ENCODE measurements at places on chromosomes 5 and 9. TPM values are rescaled to one million over a fixed set of nuclear protein-coding genes. Genes with fewer than 3 reads are reported as not detected.

The IFNB1 gene
- total RNA-seq: not detected

DNA sequence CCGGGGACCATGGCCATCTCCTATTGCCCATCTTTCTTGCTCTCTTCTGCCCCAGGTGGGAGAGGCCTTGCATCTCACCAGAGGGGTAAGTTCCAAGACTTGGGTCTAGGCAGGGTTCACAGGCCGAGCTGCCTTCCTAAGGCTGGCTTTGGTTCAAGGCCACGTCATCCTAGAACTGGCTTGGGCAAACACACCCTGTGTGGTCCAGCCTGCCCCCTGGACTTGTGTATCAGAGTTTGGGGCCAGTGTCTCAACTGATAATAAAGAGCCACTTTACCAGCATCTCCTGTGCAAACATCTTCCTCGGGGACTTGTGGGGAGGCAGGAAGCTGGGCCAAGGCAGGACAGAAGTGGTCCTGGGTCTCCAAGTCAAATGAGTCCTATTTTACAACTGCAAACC is 17.8 kb downstream of the BOD1 start:
- H3K4me3 ChIP-seq: no peak overlapping the region
- peaks cover 1% of the 10 kb centered on the region for H3K27me3 ChIP-seq
- peaks cover 8% of the 10 kb centered on the region for H3K36me3 ChIP-seq
- H3K27ac ChIP-seq: no peak overlapping the region
- DNase-seq: no peak

DNA sequence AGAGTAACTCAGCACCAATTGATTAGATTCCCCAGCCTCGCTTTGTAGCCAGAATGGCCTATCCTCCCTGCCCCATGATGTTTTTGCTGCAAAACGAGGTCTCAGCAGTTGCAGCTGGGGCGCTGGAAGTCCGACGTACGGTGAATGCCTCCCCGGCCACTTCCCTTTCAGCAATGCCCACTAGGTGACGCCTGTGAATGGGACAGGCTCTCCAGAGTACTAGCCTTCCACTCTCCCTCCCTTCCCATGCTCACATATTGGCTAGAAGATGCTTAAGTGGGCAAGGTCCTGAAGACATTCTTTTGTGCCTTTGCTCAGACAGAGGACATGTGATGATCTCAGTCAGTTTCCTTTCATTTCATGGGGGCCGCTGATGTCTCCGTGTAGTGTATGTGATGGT is 50.8 kb downstream of the DMRT2 start:
- DNase-seq: peak; percentile 70
- no peaks in the 10 kb centered on the region for H3K36me3 ChIP-seq

GRCh38 chr5:171705830-171706468 is 79.7 kb upstream of the SMIM23 start:
- no peaks in the 10 kb centered on the region for H3K36me3 ChIP-seq
- no peak overlapping the region for H3K27ac ChIP-seq
- DNase-seq: no peak

GRCh38 chr9:114394523-114395333 is 6.9 kb upstream of the AKNA start:
- no peaks in the 10 kb centered on the region for H3K36me3 ChIP-seq
- no peak overlapping the region for H3K27ac ChIP-seq
- H3K4me1 ChIP-seq: peaks cover 31% of the 10 kb centered on the region
- DNase-seq: no peak
- H3K4me3 ChIP-seq: no peak overlapping the region
- peaks cover 8% of the 10 kb centered on the region for H3K27me3 ChIP-seq

DNA sequence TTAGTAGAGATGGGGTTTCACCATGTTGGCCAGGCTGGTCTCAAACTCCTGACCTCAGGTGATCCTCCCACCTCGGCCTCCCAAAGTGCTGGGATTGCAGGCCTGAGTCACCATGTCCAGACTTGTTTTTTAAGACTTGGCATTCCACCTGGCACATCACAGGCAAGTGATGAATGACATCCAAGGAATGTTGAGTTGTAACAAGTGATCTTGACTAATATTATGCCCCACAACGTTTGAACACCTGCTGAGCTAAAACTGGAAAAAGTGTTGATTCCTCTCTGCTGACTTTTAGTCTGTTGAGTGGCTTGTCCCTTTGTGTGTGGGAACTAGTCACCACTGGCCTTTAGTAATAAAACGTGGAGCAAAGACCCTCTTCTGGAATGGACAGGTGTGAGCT is 54.6 kb downstream of the SUB1 start:
- H3K27me3 ChIP-seq: peaks cover 2% of the 10 kb centered on the region
- peaks cover 4% of the 10 kb centered on the region for H3K4me1 ChIP-seq
- no peak overlapping the region for H3K27ac ChIP-seq
- H3K36me3 ChIP-seq: peaks cover 3% of the 10 kb centered on the region
